ENCODE measurements at places on chromosomes 4 and X. TPM values are rescaled to one million over a fixed set of nuclear protein-coding genes. Genes with fewer than 3 reads are reported as not detected.

- DNase-seq, result no peak
Measured at GRCh38 chr4:158850800-158851644, 82.2 kb downstream of the FNIP2 start.

- no peak for DNase-seq
Measured at GRCh38 chr4:88820698-88821415, 123.2 kb upstream of the NAP1L5 start.

DNA sequence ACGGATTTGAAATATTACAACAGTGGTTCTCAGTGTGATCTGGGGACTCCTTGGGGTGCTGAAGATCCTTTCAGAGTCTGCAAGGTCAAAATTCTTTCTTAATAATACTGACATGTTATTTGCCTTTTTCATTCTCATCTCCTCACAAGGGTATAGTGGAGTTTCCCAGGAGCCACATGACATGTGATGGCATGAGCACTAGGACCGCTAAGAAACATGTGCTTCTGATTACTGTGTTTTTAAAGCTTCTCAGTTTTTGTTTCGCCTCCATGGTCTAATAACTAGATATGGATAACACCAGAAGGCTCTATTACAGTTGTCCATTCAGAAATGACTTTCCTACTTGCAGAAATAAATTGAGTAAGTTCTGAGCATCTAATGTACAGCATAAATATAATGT is 156.1 kb downstream of the RAB28 start:
- no peak for DNase-seq

- no peak for DNase-seq
Measured at GRCh38 chrX:134542485-134542884, 82.5 kb downstream of the HPRT1 start.

DNA sequence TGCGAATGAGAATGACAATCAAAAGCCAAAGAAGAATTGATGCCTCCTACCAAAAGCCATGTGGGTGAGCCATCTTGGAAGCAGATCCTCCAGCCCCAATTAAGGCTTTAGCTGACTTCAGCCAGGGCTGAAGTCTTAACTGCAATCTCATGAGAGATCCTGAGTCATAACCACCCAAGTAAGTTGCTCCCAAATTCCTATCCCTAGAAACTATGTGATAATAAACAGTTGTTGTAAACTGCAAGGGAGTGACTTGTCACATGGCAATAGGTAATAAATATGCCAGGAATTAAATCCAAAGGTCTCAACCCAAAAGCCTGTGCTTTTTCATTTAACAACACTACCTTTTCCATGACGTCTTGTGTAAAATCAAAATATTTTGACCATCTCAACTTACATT is 154.2 kb upstream of the TBL1X start:
- no peak for DNase-seq

GRCh38 chrX:32894679-32895078 is 316.7 kb downstream of the DMD start:
- no peak for DNase-seq

DNA sequence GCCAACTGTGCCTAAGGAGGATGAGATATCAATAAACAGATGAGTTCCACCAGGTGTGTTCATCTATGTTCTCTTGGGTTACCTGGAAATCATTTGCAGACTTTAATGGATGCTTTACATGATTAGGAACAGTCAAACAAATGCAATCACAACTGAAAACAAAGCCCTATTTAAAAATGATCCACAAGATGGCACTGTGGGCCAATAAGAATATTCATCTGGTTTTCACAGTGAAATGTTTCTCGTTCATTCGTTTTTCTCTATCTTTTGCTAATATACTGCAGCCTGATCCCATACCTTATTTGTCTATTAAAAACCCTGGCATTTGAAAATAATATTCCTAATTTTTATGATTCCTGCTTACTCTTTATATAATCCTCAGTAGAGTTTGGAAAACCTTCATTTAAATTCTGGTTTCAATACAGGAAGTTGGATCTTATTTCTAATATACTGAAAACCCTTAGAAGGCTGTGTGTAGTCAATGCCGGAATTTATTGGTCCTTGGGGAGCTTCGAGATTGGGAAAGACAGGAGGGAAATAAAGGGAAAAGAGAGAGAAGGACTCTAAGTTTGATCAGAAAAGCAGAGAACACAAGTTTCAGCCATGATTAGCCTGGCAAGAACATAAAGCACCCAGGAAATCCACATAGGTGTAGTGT is 63.8 kb upstream of the TAPT1 start:
- no peak for DNase-seq

GRCh38 chr4:47312170-47312569 is 151.3 kb downstream of the COMMD8 start:
- DNase-seq, result no peak

GRCh38 chr4:30756553-30756952 is 36.4 kb downstream of the PCDH7 start:
- DNase-seq, result no peak

DNA sequence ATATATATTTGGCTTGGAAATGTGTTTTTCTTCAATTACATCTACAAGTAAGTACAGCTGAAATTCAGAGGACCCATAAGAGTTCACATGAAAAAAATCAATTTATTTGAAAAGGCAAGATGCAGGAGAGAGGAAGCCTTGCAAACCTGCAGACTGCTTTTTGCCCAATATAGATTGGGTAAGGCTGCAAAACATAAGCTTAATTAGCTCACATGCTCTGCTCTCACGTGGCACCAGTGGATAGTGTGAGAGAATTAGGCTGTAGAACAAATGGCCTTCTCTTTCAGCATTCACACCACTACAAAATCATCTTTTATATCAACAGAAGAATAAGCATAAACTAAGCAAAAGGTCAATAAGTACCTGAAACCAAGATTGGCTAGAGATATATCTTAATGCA is 26.1 kb downstream of the NUDT6 start:
- DNase-seq, result no peak

DNA sequence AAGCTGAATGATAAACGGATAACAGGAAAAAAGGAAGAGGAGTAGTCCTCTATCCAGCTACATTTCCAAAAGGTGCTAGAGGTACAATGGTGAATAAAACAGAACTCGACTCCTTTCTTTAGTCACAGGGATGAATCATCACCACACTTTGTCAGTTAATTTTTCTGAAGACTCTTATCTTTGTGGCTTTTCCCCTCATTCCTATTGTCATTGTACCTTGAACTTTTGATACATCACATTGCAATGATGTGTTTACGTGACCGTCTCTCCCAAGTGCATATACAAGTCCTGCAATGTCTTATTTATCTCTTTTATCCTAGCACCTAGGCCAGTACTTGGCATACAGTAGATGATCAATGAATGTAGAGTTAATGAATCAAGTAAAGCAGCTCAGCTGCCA is 134.7 kb downstream of the LHFPL1 start:
- DNase-seq, result no peak

DNA sequence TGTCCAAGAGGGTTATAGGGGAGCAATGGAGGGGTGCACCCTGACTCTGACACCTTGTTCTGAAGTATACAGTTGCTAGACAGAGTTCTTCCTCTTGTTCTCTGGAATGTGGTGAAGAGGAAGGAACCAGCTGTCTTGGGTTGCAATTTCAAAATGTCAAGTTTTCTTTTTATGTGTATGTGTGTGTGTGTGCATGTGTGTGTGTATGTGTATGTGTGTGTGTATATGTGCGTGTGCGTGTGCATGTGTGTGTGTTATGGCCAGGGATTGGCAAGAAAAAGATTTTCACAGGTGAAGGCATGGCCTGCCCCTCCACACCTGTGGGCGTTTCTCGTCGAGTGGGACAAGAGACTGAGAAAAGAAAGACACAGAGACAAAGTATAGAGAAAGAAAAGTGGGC is 81.6 kb upstream of the ADGRA3 start:
- no peak for DNase-seq

DNA sequence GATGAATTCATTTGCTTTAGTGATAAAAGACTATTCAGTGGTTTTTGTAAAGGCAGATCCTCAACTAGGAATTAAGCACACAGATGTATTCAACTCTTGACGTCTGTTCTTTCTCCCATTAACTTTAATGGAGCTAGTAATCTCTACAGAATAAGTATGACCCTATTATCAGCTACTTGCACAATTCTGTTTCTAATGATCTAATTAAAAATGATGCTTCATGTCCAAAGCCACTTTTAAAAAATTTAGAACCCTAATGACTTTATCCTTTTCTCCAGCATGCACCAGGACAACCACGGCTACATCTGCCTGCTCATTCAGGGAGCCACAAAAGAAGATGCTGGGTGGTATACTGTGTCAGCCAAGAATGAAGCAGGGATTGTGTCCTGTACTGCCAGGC is 85.4 kb downstream of the CBR4 start:
- no peak for DNase-seq

DNA sequence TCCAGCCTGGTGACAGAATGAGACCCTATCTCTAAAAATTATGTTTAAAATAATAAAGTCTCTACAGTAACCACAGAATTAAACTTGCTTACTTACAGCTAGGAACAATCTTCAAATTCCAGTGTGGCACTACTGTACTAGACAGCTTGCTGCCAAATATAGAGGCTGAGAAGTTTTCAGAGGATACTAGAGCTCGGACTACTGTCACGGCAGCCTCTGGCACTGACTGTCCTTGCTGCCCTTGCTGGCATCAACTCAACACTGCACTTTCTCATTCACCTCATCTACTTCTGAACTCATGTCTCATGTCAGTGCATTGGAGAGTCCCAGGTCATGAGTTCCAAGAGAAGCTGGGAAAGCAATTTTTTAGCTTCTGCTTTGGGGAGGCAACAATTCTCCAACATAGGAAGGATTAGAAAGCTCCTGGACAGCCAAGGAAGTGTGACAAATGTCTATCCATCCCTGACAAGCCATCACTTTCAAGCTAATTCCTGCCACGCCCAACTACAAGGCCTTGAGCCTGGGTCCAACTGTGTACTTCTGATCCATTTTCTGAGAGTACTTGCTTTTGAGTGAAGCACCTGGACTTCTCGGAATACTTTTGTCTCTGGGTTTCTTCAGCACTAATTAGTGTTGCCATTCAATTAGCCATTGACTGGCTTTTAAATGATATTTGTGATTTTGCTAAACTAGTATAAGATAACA is 98.6 kb upstream of the NR3C2 start:
- peak; percentile 18 for DNase-seq

- no peak for DNase-seq
Measured at GRCh38 chr4:16991450-16991849, 93.0 kb upstream of the LDB2 start.

DNA sequence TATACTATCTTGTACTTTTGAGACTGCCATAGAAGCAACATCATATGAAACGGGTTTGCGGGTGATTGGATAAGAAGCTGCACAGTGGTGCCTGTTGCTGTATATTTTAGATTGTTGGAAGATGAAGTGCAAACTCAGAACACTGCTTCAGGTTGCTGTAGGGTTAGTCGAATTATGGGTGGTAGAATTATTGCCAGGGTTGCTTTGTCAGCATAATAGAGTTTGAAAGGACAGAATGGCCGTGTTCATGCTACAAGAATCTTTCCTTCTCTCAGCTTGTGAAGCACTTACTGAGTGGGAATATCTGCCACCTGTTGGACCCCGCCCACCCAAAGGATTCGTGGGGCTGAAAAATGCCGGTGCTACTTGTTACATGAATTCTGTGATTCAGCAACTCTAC is 115.5 kb downstream of the USP9X start:
- no peak for DNase-seq

GRCh38 chrX:8364369-8365141 is 100.1 kb upstream of the VCX3B start:
- peak; percentile 5 for DNase-seq

- no peak for DNase-seq
Measured at GRCh38 chrX:94830717-94831116, 1156.7 kb downstream of the FAM133A start.

DCAF4L1 gene
- 0.43 TPM for total RNA-seq

CCKAR gene
- total RNA-seq, result not detected

F8A3 gene
- 22.3 TPM for total RNA-seq

ODAM gene
- total RNA-seq, result not detected

ADH1A gene
- total RNA-seq, result not detected

CEP44 gene
- total RNA-seq, result 8.8 TPM

HTT gene
- 122 TPM for total RNA-seq

DKK2 gene
- 2.3 TPM for total RNA-seq
